ENCODE measurements at places on chromosomes 13 and 19.
A peak's percentile ranks its signal among the peaks of the same experiment; 100 is the strongest.

GRCh38 chr13:28843639-28844038 lies 23.5 kb downstream of the MTUS2 start:
- no peak for DNase-seq

DNA sequence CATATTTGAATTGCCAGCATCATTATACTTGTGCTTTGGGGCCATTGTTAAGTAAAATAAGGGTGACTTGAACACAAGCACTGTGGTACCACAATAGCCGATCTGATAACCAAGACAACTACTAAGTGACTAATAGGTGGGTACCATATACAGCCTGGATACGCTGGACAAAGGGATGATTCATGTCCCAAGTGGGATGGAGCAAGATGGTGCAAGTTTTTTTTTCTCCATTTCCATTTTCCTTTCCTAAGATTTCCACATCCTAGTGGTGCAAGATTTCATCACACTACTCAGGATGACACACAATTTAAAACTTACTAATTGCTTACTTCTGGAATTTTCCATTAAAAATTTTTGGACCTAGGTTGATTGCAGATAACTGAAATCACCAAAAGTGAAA lies 15.1 kb downstream of the BRCA2 start:
- DNase-seq, result no peak

DNA sequence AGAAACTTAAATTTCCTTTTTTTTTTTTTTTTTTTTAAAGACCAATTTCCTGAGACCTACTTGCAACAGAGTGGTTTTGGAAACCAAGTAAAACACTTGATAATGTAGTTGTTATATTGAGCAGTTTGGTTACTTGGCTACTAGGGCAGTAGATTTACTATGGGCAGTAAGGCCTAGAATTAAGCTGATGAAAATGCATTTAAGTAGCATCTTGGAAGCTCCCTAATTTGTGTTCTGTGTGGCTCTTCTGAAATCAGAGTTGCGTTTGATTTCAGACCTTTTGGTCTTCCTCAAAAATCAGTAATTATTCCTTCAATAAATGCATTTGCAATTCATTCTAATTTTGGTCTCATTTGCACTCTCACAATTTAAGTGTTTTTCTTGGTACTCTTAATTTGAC lies 810 bp downstream of the GPR180 start:
- no peak for DNase-seq

DNA sequence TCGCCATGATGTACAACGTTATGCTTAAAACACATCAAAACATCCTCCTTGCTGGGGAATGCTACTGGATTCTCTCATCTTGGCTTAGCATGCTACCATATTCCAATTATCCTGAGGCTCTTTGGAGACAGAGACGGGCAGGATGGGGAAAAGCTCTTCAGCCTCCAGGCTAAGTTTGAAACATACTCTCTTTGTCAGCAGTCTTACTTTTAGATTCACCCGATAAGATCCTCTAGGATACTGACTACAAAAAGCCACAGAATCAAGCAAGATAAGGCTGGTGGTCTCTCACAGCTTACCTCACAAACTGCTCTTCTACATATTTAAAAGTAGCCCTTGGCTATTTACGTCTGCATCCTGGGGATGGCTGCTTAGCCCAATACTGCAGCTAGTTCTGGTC lies 72.8 kb upstream of the LRCH1 start:
- DNase-seq, result no peak

GRCh38 chr19:28294395-28294794 lies 918.6 kb downstream of the UQCRFS1 start:
- no peak for DNase-seq

DNA sequence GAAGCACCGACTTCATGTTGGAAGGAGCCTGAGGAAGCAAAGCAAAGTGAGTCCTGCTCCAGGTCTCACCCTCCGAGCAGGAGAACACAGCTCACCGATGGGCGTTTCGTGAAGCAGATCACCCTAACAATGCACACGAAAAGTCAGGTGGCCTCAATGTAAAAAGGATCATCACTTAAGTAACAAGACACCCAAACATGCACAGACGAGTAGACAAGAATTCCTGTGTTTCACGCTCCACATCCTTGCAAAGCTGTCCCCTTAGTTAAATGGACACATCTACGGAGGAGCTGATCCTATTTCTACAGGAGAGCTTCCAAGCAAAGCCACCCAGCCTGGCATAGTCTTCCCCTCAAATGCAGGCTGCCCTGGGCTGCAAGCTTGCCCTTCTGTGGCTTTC lies 66.2 kb downstream of the SLC15A1 start:
- DNase-seq, result no peak

DNA sequence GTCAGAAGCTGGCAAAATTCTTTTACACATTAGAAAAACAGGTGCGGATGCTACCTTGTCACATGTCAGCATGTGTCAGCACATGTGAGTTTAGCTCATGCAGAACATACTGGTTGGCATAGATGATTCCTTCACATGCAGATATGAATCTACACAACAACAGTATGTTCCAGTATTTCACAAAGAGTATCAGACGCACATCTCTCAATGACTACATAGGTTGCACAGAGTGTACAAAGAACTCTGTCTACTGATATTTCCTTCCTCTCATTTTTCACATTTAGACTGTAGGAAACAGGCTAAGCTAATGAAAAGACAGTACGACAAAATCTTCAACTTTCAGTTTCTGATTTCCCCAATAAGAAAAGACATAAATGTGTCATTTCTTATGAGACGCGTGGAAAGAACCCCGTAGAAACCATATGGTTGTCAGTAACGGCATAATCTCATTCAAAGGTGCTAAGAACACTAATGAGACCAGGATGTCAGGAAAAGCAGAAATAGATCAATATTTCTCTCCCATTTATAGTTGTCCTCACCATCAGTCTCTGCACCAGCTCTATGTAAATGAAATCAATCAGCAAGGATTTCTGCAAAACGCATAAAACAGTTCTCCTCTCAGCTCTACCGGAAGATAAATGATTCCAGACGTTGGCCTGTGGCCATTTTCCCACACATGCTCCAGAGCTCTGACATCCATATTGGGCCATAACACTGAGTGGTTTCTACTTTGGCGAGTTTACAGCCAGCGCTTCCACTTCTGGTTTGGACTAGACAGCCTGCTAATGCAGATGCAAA lies 81.2 kb downstream of the STARD13 start:
- no peak for DNase-seq

DNA sequence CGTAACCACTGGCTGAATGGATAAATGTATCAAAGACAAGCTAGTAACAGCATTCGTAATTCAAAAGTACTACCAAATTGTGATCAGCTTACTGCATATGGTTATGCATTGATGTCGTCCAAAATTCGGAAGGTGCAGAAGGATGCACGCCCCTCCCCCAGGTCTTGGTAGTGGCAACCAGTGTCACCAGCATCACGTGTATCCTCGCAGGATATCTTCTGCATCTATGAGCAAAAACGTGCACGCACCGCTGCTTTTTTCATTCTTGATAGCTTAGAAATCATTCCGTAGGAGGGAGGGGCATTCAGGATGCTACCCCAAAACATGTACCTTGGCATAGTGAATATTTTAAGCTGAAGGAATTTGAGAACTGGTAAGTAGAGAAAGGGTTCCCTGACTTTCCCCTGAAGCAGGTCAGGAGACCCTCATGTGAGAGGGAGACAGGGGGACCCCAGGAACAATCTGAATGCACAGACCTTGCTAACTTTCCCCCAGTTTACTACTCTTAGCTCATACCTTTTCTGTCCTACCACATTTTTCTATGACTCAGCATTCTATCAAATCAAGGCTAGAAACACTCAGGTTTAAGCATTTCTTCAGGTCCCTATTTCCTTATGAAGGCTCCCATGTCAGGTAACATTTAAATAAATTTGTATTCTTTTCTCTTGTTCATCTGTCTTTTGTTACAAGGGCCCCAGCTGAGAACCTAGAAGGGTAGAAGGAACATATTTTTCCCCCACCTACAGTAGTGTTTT lies 61.2 kb upstream of the TM9SF2 start:
- DNase-seq, result no peak

GRCh38 chr19:32308431-32309077 lies 36.9 kb upstream of the ZNF507 start:
- no peak for DNase-seq

GRCh38 chr19:57817976-57818375 lies 3.3 kb upstream of the ZNF552 start:
- DNase-seq, result no peak

GRCh38 chr19:39405958-39406655 lies 540 bp upstream of the ZFP36 start:
- DNase-seq, result peak; percentile 94

- DNase-seq, result no peak
Measured at GRCh38 chr13:109139346-109139745, 509.9 kb downstream of the MYO16 start.

DNA sequence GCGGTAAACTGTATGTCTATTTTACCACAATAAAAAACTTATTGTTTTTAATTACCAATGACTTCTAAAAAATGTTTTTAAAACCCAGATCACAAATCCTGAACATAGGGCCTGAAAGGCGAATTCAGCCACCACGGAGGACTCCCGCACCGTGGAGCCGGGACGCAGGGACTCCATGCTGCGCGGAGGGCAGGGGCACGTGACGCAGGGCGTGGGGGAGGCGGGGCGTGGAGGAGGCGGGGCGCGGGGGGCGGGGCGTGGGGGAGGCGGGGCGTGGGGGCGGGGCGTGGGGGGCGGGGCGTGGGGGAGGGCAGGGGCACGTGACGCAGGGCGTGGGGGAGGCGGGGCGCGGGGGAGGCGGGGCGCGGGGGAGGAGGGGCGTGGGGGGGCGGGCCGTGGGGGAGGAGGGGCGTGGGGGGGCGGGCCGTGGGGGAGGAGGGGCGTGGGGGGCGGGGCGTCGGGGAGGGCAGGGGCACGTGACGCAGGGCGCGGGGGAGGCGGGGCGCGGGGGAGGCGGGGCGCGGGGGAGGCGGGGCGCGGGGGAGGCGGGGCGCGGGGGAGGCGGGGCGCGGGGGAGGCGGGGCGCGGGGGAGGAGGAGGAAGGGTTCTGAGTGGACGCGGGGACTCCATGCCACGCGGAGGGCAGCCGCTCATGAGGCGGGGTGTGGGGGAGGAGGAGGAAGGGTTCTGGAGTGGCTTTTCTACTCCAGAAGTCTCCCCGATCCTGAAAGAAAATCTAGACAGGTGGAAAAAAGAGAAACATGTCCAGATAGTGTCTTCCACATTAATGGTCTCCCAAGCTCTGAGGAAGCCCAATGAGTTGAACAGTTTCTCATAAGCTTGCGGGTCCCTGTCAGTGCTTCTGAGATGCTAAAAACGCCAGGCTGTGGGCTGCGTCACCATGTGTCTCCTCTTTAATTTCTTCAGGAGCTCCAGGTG lies 4.4 kb upstream of the PROZ start:
- peak; percentile 76 for DNase-seq

GRCh38 chr19:5231857-5232678 lies 108.5 kb downstream of the PTPRS start:
- no peak for DNase-seq

- DNase-seq, result no peak
Measured at GRCh38 chr19:5017235-5017634, 48.3 kb downstream of the KDM4B start.

GRCh38 chr19:45822716-45823115 lies 7.6 kb upstream of the RSPH6A start:
- DNase-seq, result no peak

GRCh38 chr13:106383791-106384190 lies 151.7 kb downstream of the EFNB2 start:
- DNase-seq, result no peak

GRCh38 chr13:79226938-79227337 lies 179.1 kb downstream of the RBM26 start:
- no peak for DNase-seq

DNA sequence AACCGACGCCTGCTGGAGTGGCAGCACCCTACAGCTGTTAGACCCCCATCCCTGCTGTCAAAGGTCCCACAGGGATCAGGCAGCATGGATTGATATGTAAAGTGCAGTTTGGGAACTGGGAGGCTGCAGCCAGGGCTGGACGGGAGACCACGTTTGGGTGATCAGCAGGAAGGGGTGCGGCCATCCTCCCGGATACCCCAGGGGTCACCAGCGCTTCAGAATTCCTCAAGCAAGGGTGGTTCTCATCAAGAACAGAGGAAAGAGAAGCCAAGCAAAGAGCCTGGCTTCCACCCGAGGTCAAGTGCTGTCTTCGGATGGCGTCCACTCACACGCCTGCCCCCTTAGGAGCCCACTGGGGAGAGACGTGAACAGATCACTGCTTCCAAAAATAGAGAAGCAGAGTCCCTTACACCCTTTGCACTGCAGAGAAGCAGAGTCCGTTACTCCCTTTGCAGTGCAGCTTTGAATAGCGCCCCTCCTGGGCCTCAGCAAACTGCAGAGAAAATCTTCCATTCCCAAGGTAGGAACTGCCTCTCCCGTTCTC lies 35.5 kb downstream of the DHRS12 start:
- DNase-seq, result no peak

DNA sequence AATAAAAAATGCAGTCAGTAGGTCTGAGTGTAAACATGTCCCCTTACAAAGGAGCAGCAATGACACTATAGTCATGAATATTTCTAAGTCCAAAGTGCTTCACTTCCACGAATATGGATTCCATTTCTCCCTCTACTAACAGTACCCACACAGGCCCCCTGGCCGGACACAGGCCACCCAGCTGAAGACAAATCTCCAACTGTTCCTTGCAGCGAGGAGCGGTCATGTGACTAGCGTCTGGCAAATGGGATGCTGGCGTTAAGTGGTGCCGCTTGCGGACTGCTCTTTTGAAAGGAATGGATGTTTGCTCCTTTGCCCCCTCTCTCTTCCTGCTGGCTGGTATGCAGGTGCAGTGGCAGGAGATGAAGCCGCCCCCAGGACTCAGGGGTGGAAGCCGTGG lies 16.2 kb downstream of the PPP1R12C start:
- no peak for DNase-seq

- DNase-seq, result peak; percentile 17
Measured at GRCh38 chr19:15466851-15467733, 2.7 kb upstream of the RASAL3 start.

- DNase-seq, result no peak
Measured at GRCh38 chr13:110270507-110270906, 36.5 kb downstream of the COL4A1 start.

GRCh38 chr19:16377521-16377920 lies 52.9 kb downstream of the KLF2 start:
- DNase-seq, result no peak

GRCh38 chr19:17796013-17796837 lies 1.3 kb downstream of the B3GNT3 start:
- no peak for DNase-seq

DNA sequence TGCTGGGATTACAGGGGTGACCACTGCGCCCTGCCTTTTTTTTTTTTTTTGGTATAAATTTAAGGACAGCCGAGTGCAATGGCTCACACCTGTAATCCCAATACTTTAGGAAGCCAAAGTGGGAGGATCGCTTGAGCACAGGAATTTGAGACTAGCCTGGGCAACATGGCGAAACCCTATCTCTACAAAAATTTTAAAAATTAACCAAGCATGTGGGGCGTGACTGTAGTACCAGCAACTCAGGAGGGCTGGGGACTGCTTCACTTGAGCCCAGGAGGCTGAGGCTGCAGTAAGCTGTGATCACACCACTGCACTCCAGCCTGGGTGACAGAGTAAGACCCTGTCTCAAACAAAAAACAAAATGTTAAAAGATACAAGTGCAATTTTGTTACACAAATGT lies 21.5 kb downstream of the ZNF574 start:
- DNase-seq, result no peak

Data from naive thymus-derived CD4-positive, alpha-beta T cell (primary cell).